Dermis blood vessel endothelial cell (primary cell): ENCODE measurements at places on chromosomes 16 and 17.

- DNase-seq: peak; percentile 45
These were observed 2.6 kb downstream of the PPP1R9B start for GRCh38 chr17:50147841-50148225.

GRCh38 chr16:88286301-88286923 lies 96.3 kb upstream of the ZNF469 start:
- DNase-seq: no peak

GRCh38 chr17:59521465-59522126 lies 43.8 kb upstream of the DHX40 start:
- DNase-seq: peak; percentile 74

DNA sequence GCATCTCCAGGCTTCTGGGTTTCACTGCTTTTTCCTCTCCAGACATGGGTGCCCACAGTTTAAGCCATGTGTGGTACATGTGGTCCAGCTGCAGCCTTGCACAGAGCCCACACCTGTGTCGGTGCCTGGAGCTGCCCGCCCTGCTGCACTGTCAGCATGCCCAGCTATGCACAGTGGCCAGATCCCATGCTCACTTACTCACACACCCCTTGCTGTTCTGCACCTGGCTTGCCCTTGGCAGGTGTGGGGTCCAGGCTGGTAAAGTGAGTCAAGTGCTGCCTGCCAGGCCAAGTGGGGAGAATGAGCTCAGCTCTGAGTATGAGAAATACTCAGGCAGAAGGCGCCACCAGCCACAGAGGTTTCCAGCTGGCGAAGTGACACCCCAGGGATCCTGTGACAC lies 739.9 kb downstream of the CDH11 start:
- no peak for DNase-seq

DNA sequence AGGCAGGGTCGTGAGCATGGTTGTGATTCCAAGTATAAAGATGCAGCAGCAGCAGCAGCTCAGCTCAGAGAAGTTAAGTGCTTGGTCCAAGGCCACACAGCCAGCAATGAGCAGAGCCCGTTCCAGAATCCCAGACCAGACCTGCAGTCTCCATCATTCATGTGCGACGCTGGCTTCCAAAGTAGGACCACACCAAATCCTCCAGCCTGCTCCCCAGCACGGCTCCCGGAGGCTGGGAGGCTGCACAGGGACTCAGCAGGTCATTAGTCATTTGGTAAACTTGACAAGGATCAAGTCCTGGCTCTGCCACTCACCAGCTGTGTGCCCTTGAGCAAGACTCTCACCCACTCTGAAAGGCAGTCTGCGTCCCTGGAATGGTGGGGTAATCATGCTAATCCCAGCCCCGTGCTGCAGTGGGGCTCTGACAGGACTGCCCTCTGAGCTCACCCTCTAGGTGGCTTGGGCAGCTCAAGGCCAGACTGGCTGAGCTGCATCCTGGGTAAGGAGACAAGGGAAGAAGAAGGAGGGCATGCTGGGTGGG lies 95.1 kb upstream of the TMEM132E start:
- no peak for DNase-seq

DNA sequence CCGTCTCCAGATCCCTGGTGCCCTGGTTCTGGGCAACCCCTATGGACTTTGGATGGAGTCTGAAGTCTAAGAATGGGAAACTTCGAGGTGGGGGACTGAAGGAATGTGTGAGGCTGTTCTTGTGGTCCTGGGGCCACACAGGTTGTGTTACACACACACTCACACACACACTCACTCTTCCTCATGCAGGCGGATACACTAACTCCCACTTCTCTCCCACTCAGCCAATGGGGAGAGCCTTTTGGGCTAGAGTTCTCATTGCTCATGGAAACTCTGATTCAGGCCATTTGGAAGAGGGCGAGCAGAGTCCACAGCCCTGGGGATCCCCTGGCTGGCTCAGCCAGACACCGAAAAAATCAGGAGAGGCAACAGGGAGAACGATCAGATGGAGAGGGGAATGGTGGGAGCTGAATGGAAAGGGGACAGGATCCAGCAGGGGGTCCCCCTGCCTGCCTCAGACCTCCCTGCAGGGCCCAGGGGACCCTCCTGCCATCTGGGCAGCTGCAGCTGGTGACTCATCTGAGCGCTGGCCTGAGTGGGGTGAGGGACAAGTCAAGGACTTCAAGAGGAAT lies 9.1 kb downstream of the IGFBP4 start:
- DNase-seq: peak; percentile 64

DNA sequence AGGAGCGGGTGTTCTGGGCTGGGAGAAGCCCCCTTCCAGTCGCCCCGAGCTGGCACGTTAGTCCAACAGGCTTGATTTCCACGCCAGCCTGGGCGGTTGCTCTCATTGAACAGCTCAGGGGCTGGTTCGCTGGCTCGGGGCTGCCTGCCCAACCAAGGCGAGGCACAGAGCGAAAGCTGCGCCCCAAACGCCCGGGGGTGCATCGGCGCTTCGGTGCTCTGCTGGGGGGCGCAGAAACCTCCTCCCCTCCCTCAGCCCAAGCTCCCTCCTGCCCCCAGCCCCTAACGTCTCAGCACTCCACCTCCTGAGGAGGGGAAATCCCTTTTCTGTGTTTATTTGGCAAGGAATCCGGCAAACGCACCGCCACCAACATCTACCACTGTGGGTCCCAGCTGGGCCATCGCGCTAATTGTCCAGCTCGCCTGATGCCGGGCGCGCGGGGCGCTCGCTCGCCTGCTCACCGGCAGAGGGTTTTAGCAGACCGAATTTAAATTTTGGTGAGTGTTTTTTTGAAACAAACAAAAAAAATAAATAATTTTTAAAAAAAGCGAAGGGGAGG lies 29.5 kb upstream of the RBFOX1 start:
- no peak for DNase-seq

- no peak for DNase-seq
These were observed 90.6 kb upstream of the CLEC18A start for GRCh38 chr16:69860233-69861231.

DNA sequence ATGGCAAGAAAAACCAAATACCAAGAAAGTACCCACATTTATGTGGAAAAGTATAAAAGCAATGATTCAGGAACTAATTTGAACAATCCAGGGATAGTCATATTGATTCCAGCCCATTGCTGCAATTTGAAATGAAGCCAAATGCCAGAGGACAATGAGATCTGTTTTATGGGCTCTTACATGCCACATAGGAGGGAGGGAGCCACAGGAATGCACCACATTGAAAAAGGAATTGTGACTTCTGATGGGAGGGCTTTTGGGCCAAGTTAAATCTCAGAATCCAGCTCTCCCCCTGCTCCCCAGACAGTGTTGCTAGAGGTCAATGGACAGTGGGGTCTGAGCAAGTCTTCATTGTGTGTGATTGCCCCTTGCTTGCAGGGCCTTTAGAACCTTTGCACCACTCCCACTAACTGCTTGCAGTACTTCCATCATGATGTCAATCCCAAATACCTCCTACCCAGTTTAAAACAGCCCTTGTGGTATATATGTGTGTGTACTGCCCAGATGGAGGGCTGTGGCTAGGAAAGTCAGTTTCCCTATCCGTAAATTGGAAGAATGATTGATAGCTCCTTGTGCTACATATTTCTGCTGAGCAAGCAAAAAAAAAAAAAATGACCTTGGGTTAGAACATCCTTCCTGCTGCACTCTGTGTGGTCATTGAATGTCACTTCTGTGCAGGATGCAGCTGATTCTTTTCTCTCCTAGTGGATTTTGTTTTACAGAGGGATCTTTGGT lies 406.8 kb downstream of the UTP18 start:
- DNase-seq: no peak

- DNase-seq: peak; percentile 94
These were observed 49.7 kb downstream of the TUBD1 start for GRCh38 chr17:59842901-59843652.

DNA sequence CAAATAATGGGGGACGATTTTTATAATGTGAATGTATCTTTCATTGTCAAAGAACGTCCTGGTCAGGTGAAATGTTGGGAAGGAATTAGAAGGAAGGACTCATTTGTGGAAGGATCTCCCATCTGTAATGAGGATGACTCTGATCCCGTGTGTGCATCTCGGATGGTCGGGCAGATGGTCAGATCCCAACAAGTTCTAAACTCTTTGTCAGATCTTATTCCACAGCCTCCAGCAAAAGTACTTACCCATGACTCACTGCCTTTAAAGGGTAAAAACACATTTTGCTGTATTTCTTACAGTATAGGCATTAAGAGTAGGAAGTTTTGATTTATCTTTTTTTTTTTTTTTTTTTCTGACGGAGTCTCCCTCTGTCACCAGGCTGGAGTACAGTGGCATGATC lies 539 bp upstream of the KRTAP4-8 start:
- DNase-seq: no peak

- DNase-seq: no peak
These were observed 158.4 kb downstream of the KCNJ2 start for GRCh38 chr17:70327723-70328122.

DNA sequence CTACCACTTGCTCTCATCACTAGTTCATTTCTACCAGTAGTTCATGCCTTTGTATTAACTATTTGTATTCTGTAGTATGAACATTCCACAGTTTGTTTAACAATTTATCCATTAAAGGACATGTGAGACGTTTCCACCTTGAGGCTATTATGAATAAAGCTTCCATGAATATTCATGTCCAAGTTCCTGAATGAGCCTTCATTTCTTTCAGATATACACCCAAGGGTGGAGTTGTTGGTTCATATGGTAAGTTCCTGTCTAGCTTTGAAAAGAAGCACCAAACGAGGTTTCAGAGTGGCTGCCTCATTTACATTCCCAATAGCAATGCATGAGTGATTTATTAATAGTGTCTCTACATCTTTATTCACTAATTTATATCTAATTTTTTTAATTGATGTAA lies 407.8 kb upstream of the C16orf82 start:
- no peak for DNase-seq

DNA sequence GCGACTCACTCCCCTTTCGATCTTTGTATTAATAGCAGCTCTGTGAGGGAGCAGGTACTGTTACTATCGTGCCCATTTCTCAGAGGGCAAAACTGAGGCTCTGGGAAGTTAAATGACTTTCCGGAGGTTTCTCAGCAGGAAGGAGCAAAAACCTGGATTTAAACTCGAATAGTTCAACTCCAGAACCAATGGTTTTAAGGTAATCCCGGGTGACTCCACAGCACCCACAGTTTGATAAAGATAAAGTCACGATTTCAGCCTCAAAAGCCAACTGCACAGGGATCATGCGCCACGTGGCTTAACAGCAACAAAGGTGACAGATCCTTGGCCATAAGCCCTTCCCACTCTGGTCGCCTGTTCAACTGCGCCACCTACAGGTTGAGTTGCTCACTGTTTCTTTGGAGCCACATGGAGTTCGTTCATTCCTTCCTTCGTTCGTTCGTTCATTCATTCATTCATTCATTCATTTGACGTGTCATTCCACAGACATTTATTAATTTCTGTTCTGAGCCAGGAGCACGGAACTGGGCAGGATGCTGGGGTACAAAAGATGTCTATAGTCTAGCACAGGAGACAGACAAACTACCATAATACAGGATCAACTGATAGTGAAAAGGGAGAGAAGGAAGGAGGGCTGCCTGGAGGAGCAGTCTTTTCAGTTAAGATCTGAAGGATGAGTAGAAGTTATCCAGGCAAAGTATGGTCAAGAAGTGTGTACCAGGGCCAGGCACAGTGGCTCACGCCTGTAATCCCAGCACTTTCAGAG lies 134.8 kb downstream of the HS3ST2 start:
- DNase-seq: peak; percentile 84
